AG08395 (cell line): ENCODE measurements at places on chromosomes 5 and 9.

- peak; percentile 48 for DNase-seq
Measured at GRCh38 chr5:61167382-61167781, 5.1 kb upstream of the SMIM15 start.

DNA sequence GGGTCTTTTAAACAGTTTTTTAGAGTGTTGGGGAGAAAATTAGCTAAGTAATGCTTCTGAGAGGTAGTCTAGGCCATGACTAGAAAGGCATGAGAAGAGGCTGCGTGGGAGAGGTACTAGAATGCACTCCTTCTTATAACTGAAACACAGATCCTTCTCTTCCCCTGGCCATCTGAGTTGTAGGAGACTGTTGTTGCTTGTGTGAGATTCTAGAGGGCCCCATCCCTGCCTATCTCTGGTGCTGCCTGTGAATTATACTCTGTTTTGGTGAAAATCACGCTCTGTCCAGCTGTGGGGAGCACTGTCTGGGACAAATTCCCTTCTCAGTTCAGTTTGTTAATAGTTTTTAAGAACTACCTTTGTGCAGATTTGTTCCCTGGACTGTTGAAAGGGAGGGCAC lies 37.5 kb downstream of the MAP1B start:
- no peak for DNase-seq

GRCh38 chr9:86788456-86788855 lies 158.8 kb downstream of the GAS1 start:
- DNase-seq: no peak

- DNase-seq: no peak
Measured at GRCh38 chr9:4665357-4665756, 923 bp downstream of the SPATA6L start.

DNA sequence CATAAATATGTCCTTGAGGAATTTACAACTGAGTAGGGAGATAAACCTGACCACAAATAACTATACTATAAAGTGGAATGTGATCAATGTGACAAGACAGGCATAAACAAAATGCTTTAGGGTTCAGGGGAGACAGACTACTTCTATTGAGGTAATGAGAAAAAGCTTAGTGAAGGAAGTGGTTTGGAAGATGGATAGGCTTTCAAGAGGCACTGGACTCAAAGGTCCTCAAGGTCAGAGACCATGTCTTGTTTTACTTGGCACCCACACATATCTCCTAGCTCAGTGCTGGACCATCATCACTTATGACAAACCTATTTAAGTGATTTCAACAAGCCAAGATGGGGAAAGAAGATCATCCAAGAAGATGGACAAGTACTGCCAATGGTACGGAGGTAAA lies 257.8 kb downstream of the BNC2 start:
- no peak for DNase-seq

- no peak for DNase-seq
Measured at GRCh38 chr5:172276214-172276613, 7.3 kb downstream of the UBTD2 start.

- DNase-seq: no peak
Measured at GRCh38 chr5:110195288-110195687, 505.6 kb downstream of the MAN2A1 start.

- DNase-seq: no peak
Measured at GRCh38 chr5:1936901-1937300, 54.2 kb upstream of the IRX4 start.

DNA sequence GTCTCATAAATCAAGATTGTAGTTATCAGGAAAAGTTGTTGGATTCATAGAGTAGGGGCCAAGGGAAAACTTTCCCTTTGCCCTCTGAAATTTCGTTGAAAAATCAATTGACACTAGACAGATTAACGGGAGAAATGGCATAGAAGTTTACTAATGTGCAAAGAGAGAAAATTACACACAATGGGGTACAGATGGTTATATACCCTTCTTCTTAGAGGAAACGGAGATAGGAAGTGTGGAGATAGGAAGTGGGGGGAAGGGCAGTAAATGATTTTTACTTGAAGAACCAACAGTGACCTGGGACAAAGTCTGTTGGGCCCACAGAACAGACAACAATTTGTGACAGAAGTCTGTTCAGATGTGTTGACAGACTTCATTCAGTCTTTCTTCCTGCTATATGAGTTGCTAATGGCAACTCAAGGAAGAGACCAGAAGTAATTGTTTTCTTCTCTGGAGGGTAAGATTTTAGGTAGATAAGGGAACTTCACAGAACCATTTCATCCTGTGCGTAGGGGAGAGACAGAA lies 177.9 kb downstream of the C9orf152 start:
- DNase-seq: no peak

DNA sequence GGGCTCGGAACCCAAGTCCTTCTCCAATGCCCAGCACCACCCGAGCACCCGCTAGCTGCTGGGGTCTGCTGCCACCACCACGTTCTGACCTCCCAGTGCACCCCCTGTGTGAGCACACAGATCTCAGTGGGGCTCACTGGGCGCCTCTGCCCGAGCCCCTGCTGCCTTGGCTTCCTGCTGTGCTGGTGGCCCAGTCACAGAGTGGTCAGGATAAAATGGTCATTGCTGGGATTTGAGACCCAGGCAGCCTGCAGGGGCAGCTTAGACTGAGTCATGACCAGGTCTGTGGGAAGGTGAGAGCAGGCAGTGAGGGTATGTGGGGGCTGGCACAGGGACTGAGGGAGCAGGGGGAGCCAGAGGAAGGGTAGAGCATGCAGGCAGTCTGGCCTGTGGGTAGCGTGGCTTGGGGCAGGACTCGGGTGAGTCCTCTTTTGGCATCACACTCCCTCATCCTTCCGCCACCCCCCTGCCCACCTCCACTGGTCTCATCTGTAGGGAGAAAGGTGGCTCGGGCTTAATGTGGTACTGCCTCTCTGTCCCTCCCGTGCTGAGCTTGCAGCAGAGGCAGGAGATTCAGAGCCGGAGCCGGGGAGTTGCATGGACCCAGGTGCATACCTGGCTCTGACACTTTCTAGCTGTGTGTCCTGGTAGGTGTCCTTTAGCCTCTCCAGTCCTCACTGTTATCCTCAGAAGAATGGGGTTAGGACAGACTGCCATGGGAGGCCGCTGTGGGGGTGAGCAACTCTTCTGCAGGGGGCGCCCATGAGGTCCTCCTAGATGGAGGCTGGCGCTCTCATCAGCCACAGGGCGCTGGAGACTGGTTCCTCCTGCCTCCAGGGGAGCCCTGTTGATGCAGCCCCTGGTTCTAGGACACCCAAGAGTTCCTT lies 32.1 kb downstream of the USP20 start:
- DNase-seq: no peak

DNA sequence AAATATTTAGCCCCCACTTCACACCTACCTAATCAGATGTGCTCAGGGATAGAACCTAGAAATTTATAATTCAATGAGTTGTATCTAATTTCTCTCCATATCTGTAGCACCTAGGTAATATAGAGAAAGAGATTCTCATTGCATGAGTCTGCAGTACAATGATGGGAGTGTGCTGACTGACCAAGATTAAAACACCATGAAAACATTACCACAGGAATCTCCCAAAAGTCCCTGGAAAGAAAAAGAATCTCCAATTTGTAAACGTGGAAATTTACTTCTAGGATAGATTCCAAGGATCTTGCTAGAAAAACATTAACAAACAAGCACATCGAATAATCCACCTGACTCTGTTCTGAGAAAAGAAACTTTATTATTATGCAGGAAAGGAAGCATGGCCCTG lies 45.0 kb upstream of the DMRTA1 start:
- DNase-seq: no peak

DNA sequence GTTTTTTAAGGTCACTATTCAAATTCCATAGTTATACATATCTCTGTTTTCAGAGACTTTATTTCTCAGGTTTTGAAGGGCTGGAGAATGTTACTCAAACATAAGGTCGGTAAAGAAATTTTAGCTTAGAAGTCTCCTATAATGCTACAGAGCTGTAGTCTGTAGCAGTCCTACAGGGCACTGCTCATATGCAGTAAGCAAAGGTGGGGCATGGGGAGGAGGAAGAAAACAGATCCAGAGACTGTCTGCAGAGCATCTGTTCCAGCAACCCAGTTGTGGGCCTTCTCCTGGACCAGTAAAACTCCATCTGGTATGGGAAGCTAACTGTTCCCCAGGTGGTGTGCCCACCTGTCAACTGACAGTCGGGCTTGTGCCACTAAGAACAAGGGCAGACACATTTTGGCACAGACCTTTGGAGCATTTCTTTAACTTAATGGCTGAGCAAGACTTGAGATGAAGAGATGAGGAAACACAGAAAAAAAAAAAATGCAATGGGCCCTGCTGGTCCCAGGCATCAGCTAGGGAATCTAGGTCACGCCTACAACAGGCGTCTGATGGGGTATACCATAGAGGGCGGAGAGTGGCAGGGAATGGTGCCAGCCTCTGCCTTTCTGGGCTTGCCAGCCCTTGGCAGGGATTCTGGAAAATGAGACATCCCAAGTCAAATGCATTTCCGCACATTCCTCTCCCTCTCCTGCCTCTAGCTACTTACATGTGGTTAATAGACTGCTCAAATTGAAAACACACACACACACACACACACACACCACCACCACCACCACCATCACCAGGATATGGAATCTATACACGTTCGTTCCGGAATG lies 218.9 kb downstream of the ARL15 start:
- no peak for DNase-seq

GRCh38 chr5:160887780-160888179 lies 35.8 kb upstream of the ATP10B start:
- no peak for DNase-seq

DNA sequence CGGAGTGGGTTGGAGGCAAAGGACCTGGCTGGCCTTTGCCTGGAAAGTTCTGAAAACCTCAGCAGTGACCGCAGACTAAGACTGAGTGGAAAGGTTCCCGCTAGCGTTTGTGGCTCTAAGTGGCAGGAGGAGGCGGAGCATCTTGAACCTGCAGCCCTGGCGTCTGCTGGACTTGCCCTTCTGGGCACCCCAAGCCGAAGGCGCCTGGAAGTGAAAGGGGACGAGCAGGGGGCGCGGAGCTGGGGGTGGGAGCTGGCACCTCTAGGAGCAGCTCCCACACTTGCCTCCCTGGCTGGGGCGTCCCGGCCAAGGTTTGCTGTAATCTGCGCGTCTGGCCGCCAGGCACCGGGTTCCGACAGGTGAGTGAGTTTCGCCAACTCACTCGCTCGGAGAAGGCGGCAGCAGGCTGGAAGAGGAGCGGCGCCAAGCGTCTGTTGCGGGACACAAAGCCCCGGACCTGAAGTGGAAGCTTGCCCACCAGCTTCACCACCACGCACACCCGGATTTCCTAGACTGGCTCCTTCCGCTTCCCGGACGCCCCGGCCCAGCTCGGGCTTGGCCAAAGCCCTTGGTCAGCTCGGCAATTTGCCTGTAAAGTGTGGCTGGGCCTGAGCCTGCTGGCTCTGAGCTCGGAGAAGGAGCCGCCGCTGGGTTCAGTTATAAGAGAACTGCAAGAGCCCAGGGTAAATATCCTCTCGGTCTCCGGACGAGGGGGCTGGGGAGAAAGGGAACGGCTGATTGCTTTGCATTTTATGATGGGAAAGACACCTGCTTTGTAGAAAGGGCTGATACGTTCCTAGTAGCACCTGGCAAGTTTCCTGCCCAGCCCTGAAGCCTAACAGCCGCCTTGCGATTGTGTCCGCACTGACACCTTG lies at the start of gene GNA14:
Gene GNA14, minus strand, starts transcription at position 89 of the 875 bp plus-strand sequence. CDS start 529 bp downstream, outside the sequence.
- DNase-seq: peak; percentile 8

GRCh38 chr5:154194345-154195329 lies 4.1 kb downstream of the GALNT10 start:
- peak; percentile 64 for DNase-seq

DNA sequence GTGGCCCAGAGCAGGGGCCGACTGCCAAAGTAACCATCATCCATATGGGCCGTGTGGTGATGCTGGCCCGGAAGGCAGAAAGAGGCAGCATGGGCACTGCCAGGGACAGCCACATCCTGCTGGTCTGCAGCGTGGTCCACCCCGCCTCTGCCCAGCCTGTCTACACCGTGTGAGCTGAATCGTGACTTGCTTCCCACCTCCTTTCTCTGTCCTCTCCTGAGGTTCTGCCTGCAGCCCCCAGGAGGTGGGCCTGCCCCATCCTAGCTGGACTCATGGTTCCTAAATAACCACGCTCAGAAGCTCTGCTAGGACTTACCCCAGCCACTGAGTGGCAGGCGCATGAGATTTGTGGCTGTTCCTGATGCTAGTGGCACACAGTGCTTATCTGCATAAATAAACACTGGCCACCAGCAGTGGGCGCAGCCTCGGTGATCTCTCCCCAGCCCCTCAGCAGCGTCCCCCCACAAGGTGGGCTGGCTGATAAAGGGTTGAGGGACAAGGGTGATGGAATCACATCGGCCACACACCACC lies 22.6 kb upstream of the SUSD3 start:
- no peak for DNase-seq

- DNase-seq: peak; percentile 49
Measured at GRCh38 chr5:151924564-151925301, at the start of gene GLRA1. Gene GLRA1, minus strand, starts transcription at chr5:151924851. Its CDS starts 302 bp downstream, at chr5:151924549.

DNA sequence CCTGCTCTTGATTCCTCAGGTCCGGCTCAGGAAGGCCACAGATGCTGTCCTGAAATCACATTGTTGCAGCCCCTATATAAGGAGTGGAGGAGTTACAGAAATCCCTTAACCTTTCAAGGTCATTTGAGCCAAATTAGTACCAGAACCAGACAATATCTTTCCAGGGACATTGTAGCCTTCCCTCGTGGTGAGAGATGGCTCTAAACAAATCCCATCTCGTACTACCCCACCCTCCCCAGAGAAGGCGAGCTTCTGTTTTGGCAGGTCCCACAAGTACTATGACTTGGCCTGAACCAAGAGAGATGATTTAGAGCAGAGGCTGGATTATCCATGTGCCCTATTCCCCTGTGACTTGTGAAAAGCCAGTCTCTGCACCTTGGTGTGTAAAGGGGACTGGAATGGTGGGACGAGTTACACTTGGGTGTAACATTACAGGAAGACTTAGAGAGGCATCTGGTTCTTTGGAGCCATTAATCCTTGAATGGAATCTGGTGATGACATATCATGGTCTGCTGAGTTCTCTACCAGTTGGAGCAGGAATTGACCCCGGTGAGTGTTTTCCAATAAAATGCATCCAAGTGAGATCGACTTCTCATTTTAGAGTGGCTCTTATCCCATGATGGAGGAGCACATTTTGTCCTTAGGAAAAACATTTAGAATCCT lies at the start of gene FAM240B:
Gene FAM240B, minus strand, starts transcription at position 51 of the 663 bp plus-strand sequence. CDS start 16,134 bp downstream, outside the sequence.
- no peak for DNase-seq

GRCh38 chr9:26308328-26308727 lies 584.3 kb downstream of the CAAP1 start:
- no peak for DNase-seq

- DNase-seq: no peak
Measured at GRCh38 chr5:167232675-167233311, 1058.7 kb upstream of the WWC1 start.

- DNase-seq: no peak
Measured at GRCh38 chr5:140828362-140828737, 590 bp downstream of the PCDHA6 start.

DNA sequence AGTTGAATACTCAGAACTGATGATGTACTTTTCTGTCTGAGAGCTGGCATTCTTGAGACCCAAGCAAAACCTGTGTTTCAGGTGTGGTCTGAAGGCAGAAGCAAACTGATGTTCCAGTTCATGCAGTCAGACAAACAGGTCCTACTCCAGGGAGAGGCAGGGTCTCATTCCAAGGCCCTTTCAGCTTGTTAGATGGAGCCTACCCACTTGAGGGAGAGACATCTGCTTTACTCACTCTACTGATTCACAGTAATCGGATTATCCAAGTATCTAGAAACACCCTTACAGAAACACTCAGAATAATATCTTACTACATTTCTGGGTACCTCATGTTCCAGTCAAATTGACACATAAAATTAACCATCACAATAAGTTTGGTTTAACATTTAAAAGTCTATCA lies 207.8 kb downstream of the KDM4C start:
- no peak for DNase-seq

- no peak for DNase-seq
Measured at GRCh38 chr5:5572010-5572865, 149.8 kb downstream of the ICE1 start.

- no peak for DNase-seq
Measured at GRCh38 chr9:88661759-88662158, 126.8 kb downstream of the NXNL2 start.

GRCh38 chr9:15642369-15642962 lies 89.6 kb downstream of the CCDC171 start:
- peak; percentile 48 for DNase-seq
